ENCODE measurements at places on chromosomes 13 and 19.

DNA sequence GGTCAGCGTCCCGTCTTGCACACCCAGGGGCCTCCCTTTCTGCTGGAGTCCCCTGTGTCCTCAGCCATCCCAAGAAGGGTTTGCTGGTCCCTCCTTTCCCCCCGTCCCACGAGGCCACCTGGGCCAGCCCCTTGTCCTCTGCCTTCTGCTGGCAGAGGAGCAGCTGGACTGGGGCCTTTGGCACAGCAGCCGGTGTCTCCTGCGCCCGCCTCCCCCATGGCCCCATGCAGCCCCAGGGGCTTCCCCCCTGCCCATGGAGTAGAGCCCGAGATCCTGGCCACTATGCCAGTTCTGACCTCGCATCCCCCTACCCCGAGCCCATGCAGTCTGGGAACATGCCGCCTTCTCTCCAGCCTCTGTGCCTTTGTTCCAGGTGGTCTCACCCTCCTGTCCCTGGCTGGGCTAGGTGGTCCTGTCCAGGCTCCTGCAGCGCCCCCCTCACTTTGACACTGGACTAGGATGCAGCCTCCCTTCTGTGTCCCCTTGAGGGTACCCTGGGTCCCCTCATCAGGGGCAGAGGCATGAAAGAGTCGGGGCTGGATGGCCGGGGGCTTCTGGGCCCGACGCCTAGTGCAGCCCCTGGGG, 5.7 kb upstream of the GARIN5A start:
- DNase-seq, result no peak

GRCh38 chr19:19492026-19492610, 23.2 kb downstream of the TSSK6 start:
- DNase-seq, result no peak

- DNase-seq, result peak; percentile 94
Observed at GRCh38 chr13:28138012-28138755, at the start of gene PAN3. TSS of gene PAN3 (plus strand) at chr13:28138545. CDS start at chr13:28138658, 113 bp downstream.

DNA sequence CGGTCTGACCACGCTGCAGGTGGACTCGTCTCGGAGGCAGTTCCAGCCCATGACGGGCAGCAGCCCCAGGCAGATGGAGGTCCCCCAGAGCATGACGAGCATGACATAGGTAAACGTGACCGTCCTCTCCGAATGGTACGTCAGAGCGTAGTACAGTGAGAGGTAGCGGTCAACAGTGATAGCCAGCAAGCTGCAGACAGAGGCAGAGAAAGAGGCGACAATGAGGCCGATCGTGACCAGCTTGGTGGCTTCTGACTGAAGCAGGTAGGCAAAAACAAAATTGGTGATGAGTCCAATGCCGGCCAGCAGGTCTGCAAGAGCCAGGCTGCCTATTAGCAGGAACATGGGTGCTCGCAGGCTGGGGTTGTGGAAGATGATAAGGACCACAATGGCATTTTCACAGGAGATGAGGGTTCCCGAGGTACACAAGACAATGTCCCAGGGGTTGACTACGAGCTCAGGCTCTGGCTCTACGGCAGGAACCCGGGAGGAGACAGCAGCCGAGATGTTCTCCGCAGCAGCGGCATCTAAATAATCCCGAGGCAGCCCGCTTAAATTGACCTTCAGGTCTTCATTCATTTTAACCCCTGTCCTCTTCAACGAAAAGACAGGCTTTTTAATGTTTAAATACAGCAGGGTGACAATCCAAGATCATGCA, 1.2 kb downstream of the GPR12 start:
- no peak for DNase-seq

DNA sequence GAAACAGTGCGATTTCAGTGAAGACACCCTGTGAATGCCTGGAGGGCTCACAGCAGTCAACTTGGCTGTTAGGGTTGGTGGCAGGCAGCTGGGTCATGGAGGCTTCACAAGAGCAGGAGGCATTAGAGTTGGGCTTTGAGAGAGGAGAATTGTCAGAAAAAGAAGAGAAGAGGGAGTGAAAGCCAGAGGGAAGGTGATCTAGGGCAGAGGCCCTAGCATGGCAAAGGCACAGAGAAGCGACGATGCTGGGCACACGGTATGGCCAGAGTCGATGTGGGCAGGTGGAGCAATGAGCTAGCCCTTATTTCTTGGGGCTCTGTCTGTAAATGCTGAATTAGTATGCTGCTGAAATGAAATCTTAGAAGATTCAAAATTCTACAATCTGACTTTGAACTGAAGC, 52.6 kb upstream of the OLFM4 start:
- no peak for DNase-seq

GRCh38 chr19:33375837-33376159, 2.3 kb downstream of the CEBPG start:
- no peak for DNase-seq

GRCh38 chr13:23858546-23858945, 30.7 kb downstream of the MIPEP start:
- no peak for DNase-seq
